ENCODE measurements at places on chromosomes 4 and X. TPM values are rescaled to one million over a fixed set of nuclear protein-coding genes. Genes with fewer than 3 reads are reported as not detected.

DNA sequence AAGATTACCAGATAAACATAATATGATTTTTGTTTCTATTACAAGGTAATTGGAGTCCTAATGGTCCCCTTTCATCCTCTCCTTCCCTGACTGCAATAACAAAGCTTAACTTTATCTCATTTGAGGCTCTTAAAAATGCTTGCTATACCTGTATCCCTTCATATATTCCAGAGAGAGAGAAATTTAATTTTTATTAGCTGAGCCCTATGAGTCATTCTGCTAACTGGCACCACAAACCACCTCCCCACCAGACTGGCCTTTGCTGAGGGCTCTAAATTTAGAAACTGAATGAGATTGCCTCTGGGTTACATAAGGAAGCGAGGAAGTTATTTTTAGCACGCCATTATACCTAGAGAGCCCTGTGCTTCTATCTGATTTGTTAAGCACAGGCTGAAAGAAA lies 27.4 kb downstream of the CBLL2 start:
- H3K27ac ChIP-seq: no peak overlapping the region
- no peaks in the 10 kb centered on the region for H3K4me1 ChIP-seq
- DNase-seq: no peak
- no peaks in the 10 kb centered on the region for H3K27me3 ChIP-seq

The MSN gene
- total RNA-seq: 338 TPM

The FAM47E gene
- total RNA-seq: not detected

The BMPR1B gene
- total RNA-seq: 3.8 TPM

GRCh38 chr4:128660361-128661215 lies 148.9 kb upstream of the JADE1 start:
- H3K4me1 ChIP-seq: peaks cover 39% of the 10 kb centered on the region
- peak overlapping the region; percentile 86 for H3K27ac ChIP-seq
- no peaks in the 10 kb centered on the region for H3K36me3 ChIP-seq
- H3K4me3 ChIP-seq: no peak overlapping the region

DNA sequence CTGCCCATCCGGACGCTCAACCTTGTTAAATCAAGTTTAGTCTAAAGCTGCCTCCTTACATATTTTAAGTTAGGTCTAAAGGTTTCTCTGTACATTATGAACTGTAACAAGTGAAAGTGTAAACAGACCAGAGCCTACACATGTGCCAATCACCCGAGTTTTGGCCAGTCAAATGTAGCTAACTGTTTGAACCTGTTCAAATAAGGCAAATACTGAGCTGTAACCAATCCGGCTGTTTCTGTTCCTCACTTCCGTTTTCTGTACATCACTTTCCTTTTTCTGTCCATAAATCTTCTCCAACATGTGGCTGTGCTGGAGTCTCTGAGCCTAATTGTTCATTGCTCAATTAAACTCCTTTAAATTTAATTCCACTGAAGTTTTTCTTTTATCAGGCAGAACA lies 113.3 kb upstream of the SHISA3 start:
- H3K27me3 ChIP-seq: no peaks in the 10 kb centered on the region
- no peak overlapping the region for H3K27ac ChIP-seq
- DNase-seq: no peak

GRCh38 chr4:150164956-150165629 lies 86.8 kb downstream of the DCLK2 start:
- no peaks in the 10 kb centered on the region for H3K36me3 ChIP-seq
- no peaks in the 10 kb centered on the region for H3K27me3 ChIP-seq
- no peaks in the 10 kb centered on the region for H3K4me1 ChIP-seq
- no peak overlapping the region for H3K27ac ChIP-seq
- no peak for DNase-seq
- H3K4me3 ChIP-seq: no peak overlapping the region

DNA sequence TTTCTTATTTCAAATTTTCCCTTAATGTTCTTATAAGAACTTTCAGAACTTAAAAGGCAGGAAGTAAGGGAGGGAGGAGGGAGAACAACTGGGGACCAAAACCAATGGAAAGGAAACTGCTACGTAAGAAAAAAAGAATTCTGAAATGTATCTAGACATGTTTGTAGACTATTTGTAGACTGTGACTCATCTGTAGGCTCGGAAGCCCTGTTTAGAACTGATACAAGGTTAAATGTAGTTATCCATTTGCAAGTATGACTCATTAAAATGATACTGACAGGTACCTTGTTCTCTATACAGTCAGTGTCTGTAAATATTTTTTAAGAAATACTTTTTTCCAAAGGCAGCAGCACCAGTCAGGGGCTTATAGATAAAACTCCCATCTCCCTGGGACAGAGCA lies 202.0 kb downstream of the DHX15 start:
- H3K4me3 ChIP-seq: no peak overlapping the region
- H3K36me3 ChIP-seq: no peaks in the 10 kb centered on the region
- DNase-seq: no peak
- no peaks in the 10 kb centered on the region for H3K4me1 ChIP-seq

DNA sequence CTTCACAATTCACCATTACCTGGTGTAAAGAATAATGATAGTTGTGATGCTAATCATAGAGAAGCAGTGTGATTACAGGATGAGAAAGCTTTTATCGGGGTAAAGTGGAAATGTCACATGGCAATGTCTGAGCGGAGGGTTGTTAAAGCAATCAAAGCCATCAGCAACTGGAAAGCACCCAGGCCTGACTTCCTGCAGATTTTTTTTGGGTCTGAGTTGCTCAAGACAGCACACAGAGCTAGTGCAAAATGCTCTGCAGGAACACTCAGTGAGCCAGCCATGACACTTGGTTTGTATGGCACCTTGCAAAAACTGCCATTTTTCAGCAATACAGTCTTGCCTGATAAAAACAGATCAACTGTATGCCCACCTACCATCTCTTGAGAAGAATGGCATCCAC lies 152.9 kb downstream of the COL4A6 start:
- H3K27ac ChIP-seq: no peak overlapping the region
- no peak overlapping the region for H3K4me3 ChIP-seq
- no peaks in the 10 kb centered on the region for H3K36me3 ChIP-seq

The ZIC3 gene
- total RNA-seq: not detected

The SMIM14 gene
- 48.2 TPM for total RNA-seq

DNA sequence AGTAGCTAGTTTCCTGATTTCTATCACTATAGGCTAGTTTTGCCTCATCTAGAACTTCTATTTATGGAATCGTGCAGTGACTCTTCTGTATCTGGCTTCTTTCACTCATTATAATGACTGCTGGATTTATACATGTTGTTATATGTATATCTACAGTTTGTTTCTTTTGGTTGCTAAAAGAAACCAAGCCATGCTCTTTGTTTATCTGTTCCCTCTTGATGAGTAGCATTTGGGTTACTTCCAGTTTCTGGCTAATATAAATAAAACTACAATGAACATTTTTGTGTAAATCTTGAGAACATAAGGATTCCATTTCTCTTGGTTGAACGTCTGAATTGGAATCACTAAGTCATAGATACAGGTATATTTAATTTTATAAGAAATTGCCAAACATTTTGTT lies 73.9 kb downstream of the ARHGAP24 start:
- no peak overlapping the region for H3K27ac ChIP-seq
- DNase-seq: no peak
- no peaks in the 10 kb centered on the region for H3K4me1 ChIP-seq
- no peaks in the 10 kb centered on the region for H3K36me3 ChIP-seq
- H3K4me3 ChIP-seq: no peak overlapping the region
- no peaks in the 10 kb centered on the region for H3K27me3 ChIP-seq

GRCh38 chrX:12865359-12865758 lies 1.5 kb upstream of the TLR7 start:
- H3K27me3 ChIP-seq: no peaks in the 10 kb centered on the region
- H3K4me1 ChIP-seq: no peaks in the 10 kb centered on the region
- no peak overlapping the region for H3K4me3 ChIP-seq
- H3K36me3 ChIP-seq: no peaks in the 10 kb centered on the region
- no peak for DNase-seq
- no peak overlapping the region for H3K27ac ChIP-seq

DNA sequence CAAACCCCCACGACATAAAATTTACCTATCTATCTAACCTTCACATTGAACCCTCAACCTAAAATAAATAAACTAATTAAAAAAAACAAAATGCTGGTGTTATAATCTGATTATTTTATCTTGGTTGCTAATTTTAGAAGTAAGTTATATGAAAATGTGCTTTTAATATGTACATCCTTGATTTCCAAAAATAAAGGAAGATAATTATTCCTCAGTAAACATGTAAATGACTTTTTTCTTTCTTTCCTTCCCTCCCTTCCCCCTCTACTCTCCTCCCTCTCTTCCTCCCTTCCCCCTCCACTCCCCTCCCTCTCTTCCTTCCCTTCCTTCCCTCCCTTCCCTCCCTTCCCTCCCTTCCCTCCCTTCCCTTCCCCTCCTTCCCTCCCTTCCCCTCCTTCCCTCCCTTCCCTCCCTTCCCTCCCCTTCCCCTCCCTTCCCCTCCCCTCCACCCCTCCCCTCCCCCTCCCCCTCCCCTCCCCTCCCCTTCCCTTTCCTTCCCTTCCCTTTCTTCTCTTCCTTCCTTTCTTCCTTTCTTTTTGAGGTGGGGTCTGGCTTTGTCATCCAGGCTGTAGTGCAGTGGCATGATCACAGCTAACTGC lies 180.0 kb upstream of the GIMD1 start:
- no peaks in the 10 kb centered on the region for H3K4me1 ChIP-seq
- H3K36me3 ChIP-seq: no peaks in the 10 kb centered on the region
- H3K27me3 ChIP-seq: no peaks in the 10 kb centered on the region
- no peak for DNase-seq
- H3K27ac ChIP-seq: no peak overlapping the region

- no peaks in the 10 kb centered on the region for H3K4me1 ChIP-seq
- no peak overlapping the region for H3K4me3 ChIP-seq
- no peaks in the 10 kb centered on the region for H3K36me3 ChIP-seq
- no peak overlapping the region for H3K27ac ChIP-seq
- DNase-seq: no peak
- no peaks in the 10 kb centered on the region for H3K27me3 ChIP-seq
Measured at GRCh38 chr4:55386073-55386472, 9.7 kb upstream of the TMEM165 start.

The HEPH gene
- 38.8 TPM for total RNA-seq

The SLC10A6 gene
- 23.5 TPM for total RNA-seq

- DNase-seq: no peak
- H3K4me3 ChIP-seq: no peak overlapping the region
- H3K27ac ChIP-seq: peak overlapping the region; percentile 0
- H3K36me3 ChIP-seq: no peaks in the 10 kb centered on the region
Measured at GRCh38 chr4:80182237-80182866, 15.0 kb upstream of the PRDM8 start.

GRCh38 chrX:135581496-135581895 lies 61.0 kb downstream of the INTS6L start:
- H3K4me1 ChIP-seq: no peaks in the 10 kb centered on the region
- no peaks in the 10 kb centered on the region for H3K27me3 ChIP-seq
- no peak for DNase-seq
- no peak overlapping the region for H3K4me3 ChIP-seq

The ESX1 gene
- total RNA-seq: not detected

DNA sequence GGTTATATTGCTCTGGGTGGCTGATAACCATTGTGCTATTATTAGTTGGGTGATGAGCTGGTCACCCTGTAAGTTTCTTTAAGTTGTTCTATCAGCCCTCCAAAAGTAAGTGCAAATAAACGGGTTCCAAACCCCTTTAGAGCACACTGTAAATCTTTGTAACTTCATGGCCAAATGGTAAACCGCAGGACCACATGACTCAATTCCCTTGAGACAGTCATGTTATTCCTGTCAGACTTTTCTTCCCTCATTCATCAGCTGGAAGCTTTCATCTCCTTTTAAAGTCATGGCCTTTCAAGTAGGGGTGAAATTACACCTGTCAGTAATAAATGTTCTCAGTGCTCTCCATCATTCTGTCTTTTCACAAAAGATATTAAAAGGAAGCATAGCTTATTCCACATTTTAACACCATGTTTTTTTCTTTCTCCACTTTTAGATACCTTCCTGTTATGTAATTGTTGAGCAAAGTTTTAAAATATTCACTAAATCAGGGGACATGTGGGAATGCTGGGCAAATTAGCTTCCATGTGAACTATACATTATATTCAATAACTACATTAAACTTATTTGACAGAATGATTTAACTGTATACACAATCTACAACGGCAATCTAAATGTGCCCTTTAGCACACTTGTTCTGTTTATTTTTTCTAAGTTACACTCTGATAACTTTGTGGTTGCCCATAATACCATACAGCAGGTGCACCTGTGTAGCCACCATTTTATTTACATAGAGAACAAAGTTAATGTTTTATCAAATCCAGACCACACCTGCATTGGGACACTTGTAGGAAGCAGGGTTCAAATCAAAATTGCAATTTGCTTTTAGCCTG lies 275.5 kb downstream of the CFAP299 start:
- no peak overlapping the region for H3K4me3 ChIP-seq
- no peak for DNase-seq
- no peaks in the 10 kb centered on the region for H3K27me3 ChIP-seq
- H3K36me3 ChIP-seq: no peaks in the 10 kb centered on the region
- no peak overlapping the region for H3K27ac ChIP-seq
- no peaks in the 10 kb centered on the region for H3K4me1 ChIP-seq

The PSAPL1 gene
- not detected for total RNA-seq

The C4orf51 gene
- total RNA-seq: not detected

The SPP1 gene
- total RNA-seq: 0.75 TPM

DNA sequence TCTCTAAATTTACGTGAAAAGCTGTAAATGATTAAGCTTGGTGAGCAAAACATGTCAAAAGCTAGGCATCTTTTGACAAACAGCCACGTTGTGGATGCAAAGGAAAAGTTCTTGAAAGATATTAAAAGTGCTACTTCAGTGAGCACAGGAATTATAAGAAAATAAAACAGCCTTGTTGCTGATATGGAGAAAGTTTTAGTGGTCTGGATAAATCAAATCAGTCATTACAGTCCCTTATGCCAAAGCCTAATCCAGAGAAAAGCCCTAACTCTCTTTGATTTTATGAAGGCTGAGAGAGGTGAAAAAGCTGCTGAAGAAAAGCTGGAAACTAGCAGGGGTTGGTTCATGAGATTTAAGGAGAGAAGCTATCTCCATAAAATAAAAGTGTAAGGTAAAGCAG lies 487.2 kb downstream of the CCSER1 start:
- no peak for DNase-seq
- H3K4me3 ChIP-seq: no peak overlapping the region
- no peak overlapping the region for H3K27ac ChIP-seq
- no peaks in the 10 kb centered on the region for H3K36me3 ChIP-seq
- H3K27me3 ChIP-seq: no peaks in the 10 kb centered on the region
- no peaks in the 10 kb centered on the region for H3K4me1 ChIP-seq

DNA sequence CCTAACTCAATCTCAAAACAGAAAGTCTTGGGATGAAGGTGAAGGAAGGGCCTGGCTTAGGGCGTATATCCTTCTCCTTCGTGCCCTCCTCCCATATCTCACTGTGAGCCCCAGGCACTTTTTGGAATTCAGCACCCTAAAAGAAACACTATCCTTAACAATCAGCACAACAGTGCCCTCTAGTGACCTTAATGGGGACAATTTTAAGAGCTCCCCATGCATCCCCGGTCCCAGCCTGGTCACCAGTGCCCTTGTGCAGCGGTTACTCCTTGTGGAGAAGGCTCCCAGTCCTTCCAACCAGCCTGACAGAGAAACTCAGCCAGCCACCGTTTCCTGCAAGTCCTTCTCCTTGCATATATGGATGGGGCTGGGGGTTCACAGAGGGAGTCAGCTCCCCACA lies 4.2 kb downstream of the PAK3 start:
- H3K36me3 ChIP-seq: no peaks in the 10 kb centered on the region
- no peak overlapping the region for H3K27ac ChIP-seq
- no peaks in the 10 kb centered on the region for H3K4me1 ChIP-seq
- H3K4me3 ChIP-seq: no peak overlapping the region

Measured in ascending aorta (tissue), 2 donors.